ENCODE measurements at places on chromosomes 7 and 10.

DNA sequence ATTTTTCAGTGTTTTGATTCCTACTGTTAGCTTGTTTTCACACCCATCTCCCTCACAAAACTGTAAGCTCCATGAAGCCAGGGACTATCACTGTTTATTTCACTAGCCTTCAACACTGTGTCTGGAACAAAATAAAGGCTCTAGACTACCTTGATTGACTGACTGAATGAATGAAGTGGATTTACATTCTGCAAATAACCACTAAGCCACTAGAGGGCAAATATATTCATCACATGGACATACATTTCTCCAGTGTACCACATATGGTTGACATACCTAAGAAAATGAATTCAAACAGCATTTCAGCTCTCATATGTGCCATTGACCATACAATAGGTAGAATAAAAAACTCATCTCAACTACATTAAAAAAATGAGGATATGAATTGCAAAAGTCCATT is 185.9 kb downstream of the RAB11FIP2 start:
- DNase-seq = no peak

DNA sequence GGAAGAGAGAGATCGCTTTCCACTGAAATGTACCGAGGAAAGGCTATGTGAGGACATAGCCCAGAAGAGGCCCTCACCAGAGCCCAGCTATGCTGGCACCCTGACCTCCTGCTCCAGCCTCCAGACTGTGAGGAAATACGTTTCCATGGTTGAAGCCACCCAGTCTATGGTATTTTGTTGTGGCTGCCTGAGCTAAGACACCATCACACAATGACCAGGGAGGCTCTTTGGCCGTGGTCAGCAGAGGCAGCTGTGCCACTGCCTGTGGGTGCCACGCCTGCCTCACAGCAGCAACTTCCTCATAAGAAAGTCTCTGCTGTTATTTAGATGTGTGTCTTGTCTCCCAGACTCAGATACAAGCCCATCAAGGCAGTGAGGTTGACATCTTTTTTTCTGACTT is 182.7 kb upstream of the PLXNA4 start:
- DNase-seq = no peak

GRCh38 chr7:7321681-7322080 is 139.3 kb downstream of the C1GALT1 start:
- DNase-seq = no peak

DNA sequence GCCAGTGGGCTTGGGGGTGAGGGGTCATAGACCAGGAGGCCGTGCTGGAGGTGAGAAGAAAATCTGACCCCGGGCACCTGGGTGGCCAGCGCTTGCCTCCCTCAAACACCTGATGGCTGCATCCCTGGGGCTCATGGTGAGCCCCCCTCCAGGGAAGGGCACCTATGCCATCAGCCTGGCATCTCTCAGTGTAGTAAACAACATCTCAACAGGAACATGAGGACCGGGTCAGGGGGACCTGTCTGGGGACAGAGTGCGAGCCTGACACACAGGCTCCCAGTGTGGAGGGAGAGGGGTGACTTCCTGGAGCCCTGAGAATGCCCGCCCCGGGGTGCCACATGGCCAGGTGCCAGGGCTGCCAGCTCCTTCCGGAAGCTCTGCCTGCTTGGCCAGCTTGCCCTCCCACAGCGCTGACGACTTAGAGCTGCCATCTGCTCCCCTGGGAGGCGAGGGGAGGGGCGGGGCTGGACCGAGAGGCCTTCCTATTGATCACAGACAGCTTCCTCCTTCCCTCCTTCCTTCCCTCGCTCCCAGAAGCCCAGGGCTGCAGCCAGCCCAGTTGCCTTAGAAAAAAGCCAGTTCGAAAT is 12.3 kb downstream of the STX1A start:
- DNase-seq = no peak

- no peak for DNase-seq
Measured at GRCh38 chr7:132437730-132438129, 138.5 kb downstream of the PLXNA4 start.

DNA sequence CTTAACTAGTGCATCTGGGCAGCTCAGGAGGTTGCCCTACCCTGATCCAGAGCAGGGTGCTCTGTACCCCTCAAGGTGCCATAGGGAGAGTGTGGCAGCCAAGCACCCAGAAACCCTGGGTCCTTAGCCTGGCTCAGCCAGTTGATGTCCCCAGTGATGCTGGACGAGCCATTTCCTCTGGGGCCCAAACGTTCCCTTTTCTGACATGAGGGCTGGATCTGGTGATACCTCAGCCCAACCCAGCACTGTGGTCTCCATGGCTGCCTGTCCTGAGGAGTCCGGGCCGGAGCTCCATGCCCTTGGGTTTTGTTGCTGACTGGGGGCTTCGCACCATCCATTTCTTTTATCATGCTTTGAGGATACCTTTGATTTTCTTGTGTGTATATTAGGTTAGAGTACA is 87.9 kb upstream of the IKZF1 start:
- no peak for DNase-seq

- DNase-seq = no peak
Measured at GRCh38 chr10:1377740-1378397, 321.7 kb downstream of the WDR37 start.

DNA sequence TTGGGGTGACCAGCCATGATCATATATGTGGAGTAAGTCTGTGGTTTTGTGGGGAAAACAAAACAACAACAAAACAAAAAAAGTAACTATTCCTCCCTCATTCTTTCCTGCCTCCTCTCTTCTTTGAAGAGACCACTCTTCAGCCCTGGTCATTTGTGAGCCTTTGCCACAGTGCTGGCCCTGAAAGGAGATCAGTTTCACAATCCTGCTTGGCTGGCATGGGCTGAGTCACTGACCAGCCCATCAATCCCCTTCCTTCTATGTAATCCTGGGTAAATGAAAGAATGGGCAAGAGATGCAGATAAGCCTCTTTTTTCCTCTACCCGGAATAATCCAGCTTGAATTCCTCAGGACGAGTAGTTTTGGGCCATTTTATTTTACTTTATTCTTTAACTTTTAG is 13.6 kb downstream of the CSTF2T start:
- DNase-seq = no peak

DNA sequence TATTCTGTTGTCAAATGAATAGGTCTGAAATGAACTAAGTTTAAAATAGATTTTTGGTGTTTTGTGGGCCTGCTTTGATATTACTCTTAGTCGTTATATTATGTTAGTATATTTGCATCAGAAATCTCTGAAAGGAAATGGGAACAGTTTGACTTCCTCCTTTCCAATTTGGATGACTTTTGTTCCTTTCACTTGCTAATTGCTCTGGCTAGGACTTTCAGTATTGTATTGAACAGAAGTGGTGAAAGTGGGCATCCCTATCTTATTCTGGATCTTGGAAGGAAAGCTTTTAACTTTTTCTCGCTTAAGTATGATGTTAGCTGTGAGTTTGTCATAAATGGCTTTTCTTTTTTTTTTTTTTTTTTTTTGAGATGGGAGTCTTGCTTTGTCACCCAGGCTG is 273.6 kb upstream of the DKK1 start:
- DNase-seq = no peak

- no peak for DNase-seq
Measured at GRCh38 chr10:17851611-17852010, 42.5 kb downstream of the MRC1 start.

DNA sequence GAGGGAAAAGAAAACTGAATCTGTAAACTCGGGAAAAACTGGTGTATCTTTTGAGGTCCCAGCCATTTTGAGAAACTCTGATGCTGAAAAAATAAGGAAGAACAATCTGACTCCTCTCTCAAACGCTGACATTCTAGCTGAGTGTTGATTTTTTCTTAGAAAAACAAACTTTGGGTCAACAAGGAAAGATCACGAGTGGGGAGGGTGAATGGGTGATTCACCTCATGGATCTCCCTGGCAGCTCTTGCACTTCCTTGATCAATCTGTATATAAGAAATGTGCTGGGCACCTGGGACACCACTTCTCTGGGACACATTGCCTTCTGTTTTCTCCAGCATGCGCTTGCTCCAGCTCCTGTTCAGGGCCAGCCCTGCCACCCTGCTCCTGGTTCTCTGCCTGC is at the start of gene PIP:
Gene PIP (plus strand): TSS at position 297 of the 400 bp plus-strand sequence. CDS start 40 bp downstream, at position 337.
- DNase-seq = no peak

DNA sequence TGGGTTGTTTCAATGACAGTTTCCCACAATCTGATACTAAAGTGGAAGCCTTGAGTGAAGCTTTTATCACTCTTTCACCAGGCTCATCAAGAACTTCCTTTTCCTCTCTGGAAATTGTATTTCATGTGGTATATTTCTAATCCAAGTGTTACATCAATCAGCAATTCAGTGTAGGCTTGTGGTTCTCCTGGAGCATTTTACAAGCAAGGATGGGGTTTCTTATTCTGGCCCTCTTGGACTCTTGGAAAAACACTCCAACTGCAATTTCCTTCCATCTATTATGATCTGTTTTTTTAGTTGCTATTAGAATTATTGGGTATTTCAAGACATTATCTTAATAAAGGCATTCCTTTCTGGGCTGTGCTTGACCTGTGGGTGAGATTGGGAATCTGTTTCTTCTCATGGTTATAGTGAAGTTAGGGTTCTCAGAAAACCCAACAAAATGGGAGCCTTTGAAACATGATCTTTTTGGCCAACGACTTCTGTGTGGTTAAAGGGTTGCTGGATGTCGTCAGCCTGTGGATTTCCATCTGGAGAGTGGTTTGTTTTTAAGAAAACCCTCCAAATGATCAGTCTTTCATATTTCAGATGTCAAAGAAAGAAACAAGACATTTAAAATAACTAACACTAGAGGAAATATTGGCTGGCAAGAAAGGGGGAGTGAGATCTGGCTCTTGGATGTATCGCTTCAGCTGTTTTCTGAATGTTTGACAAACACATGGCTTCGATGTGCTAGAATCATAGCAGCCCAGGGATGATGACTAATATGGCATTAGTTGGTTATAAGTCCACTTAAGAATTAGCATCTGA is 540.2 kb downstream of the LRMDA start:
- no peak for DNase-seq

DNA sequence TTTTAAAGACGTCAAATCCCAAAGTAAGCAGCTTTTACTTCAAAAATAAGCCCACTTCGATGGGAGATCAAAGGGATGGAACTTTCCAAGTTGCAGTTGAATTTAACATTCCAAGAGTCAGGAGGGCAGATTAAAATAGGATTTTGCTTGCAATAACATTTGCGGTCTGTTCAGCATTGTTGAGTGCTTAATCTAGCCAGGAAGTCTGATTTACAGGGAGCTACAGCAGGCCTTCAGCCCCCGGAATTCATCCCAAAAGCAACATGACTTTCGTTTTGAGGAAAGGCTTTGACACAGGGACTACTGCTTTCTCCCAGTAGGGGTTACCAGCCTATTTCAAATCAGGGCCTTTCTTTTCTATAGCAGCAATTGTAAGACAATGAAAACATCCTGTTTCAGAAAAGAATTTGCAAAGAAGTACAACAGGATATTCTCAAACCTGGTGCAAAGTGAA is 279.6 kb upstream of the PITRM1 start:
- no peak for DNase-seq

DNA sequence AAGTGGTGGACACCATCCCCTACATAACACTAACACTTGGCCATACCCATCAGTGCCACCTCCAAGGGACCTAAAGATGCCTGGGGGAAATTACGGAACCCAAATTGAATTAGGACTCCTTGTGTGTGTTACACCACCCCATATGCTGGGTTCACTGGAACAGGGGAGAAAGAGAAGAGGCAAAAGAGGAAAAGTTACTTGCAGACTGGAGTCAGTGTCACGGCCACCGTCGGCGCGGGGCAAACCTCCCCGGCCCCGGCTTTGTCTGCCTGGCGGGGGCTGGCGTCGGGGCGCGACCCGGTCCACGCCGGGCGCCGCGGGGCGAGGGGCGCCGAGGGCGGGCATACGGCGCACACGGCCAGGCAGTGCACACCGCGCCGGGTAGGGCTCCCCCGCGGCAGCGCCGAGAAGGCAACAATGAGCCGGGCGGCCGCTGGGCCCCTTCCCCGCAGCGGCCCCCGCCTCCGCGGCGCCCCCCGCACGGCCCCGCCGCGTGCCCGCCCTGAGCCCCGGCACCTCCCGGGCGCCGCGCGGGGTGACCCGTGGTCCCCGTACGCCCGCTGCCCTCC is 171.1 kb downstream of the FAM107B start:
- no peak for DNase-seq

Measured in activated T-helper 1 cell treated with Interleukin-2 at 50 U/mL for 16 hours (primary cell).